Left colon (tissue), 2 donors: ENCODE measurements at places on chromosomes 2 and 18. TPM values are rescaled to one million over a fixed set of nuclear protein-coding genes. Genes with fewer than 3 reads are reported as not detected.
A peak's percentile ranks its signal among the peaks of the same experiment; 100 is the strongest.

GRCh38 chr2:24456599-24457556 is 34.2 kb upstream of the NCOA1 start:
- DNase-seq, result peak; percentile 41

GRCh38 chr2:237542001-237542704 is 24.2 kb upstream of the PRLH start:
- no peak for DNase-seq

- DNase-seq, result no peak
Measured at GRCh38 chr2:221657806-221658205, 85.7 kb upstream of the EPHA4 start.

- DNase-seq, result no peak
Measured at GRCh38 chr2:30410217-30410616, 36.8 kb upstream of the LCLAT1 start.

DNA sequence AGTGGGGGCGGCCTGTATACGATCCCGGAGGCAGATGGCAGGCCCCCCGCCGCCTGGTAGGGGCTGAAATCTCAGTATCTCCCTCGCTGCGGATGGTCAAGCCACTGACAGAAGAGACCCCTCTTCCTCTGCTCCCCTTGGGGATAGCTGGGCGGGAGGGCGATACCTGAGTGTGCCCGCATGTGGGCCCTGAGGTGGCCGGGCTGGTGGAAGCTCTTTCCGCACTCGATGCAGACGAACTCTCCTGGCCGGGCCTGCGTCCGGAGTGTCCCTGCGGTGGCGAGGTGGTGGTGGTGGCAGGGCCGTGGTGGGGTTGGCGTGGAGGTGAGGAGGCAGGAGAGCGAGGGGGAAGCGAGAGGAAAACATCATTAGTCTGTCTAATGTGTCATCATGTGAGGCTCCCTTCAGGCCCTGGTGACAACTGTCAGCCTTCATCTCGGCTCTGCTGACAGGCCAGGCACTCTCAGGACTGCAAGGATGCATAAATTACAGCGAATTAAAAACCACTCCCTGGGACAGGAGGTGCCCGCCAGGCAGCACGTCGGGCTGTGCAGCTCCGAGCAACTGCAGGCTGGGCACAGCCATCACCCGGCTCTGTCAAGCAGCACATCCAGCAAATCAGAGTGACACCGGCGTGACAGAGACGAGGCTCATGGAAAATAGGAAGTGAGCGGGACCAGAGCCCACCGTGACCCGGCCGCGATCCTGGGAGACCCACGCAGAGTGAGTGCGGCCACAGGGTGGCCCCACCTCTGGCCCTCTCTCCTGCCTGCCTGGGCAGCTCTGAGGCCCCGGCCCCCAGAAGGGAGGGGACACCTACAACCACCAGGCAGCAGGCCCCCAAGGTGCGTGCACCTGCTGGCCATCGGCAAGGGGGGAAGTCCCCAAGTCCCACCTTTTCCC is 123.5 kb downstream of the ZNF516 start:
- DNase-seq, result no peak

DNA sequence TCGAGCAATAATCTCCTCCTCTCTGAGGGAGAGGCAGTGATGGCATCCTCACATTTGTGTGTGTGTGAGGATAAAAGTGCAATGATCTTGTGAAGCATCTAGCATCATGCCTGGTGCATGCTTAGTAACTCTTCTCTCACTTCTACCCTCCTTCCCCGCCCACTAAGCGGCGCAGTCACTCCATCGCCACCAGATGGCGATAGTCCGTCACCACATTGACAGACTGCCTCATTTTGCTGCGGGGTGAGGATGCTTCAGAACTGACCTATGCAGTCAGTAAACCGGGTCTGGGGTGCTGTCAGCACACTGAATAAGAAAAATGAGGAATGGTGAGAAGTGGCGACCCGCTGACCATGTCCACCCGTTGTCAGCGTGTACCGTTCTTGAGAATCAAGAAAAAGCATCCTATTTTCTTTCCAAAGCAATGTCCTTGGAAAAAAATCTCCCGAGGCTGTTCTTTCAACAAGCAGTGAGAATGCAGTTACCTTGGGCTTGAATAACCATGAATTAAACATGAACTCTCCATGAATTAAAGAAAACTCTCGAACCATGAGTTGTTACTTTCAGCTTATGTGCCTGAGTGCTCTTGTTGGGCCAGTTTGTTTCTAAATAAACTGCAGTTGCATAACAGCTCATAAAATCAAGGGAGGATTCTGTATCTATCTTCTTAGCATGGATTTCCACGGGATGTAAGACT is 37.3 kb upstream of the TMEM177 start:
- DNase-seq, result peak; percentile 71

DNA sequence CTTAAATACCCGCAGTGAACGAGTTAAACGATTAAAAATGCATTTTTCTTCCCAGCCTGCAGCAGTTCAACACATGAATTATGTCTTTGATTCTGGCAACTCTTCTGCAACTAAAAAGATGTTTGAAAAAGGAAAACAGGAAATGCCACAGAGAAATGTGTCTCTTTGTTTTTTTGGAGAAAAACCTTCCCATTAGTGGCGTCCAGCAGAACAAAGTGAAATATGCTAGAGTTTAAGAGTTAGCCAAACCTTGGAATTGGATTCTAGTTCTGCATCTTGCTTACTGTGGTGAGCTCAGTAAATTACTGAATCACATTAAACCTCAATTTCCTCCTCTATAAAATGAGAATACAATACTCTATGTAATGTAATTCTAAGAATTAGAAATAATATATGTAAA is 900.2 kb upstream of the ACVR2A start:
- no peak for DNase-seq

GRCh38 chr2:190815226-190815625 is 65.4 kb upstream of the GLS start:
- DNase-seq, result peak; percentile 50

GRCh38 chr18:68417826-68418225 is 297.1 kb downstream of the TMX3 start:
- DNase-seq, result no peak

- no peak for DNase-seq
Measured at GRCh38 chr2:11104794-11105660, 50.2 kb upstream of the SLC66A3 start.

GRCh38 chr2:223727562-223727961 is 109.8 kb downstream of the AP1S3 start:
- peak; percentile 15 for DNase-seq

- no peak for DNase-seq
Measured at GRCh38 chr2:217530392-217531090, 472.3 kb downstream of the TNS1 start.

Gene MAP3K19
- not detected for total RNA-seq

Gene AMER3
- total RNA-seq, result 0.42 TPM
